ENCODE measurements at places on chromosomes 4 and X.

- no peak for DNase-seq
These were observed 171.3 kb downstream of the BTC start for GRCh38 chr4:74623041-74623440.

GRCh38 chrX:39170464-39170863 is 369.2 kb downstream of the MID1IP1 start:
- DNase-seq, result no peak

DNA sequence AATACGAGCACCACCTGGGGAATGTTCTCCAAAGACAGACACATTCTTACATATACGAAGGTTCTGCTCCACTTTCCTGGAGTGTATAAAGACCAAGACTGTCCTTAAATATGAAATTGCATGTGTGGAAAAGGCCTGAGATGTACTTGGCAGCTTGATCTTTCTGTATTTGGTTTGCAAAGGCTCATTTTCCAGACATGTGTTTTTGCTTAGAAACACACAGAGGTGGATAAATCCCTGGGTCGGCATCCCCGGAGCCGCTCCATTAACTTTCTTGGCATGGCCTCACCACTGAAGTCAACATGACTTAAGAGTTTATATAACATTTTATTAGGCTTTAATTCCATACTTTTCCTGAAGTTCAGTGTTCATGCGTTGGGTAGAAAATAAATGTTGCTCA is 239.4 kb downstream of the LDB2 start:
- DNase-seq, result no peak

GRCh38 chrX:150581093-150581775 is 12.8 kb downstream of the MTM1 start:
- no peak for DNase-seq

- DNase-seq, result no peak
These were observed 237.4 kb downstream of the DCLK2 start for GRCh38 chr4:150315691-150316090.

DNA sequence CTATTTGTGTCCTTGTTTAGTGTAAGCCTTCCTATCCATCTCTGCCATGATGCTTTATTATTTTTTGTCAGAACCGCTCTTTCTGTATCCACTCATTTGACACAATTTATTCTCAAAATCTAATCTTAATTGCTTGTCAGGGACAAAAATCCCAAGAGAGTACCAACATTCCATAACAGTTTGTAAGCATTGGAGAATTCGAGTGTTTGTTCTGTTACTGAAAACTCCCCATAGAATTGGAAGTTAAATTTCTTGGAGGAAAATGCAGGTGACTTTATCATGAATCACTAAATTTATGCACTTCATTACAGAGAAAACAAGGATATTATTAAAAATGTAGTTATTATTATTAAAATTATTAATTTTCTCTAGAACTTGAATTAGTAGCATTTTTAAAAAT is 1986.1 kb downstream of the ARAP2 start:
- DNase-seq, result no peak

GRCh38 chrX:56268888-56269287 is 36.7 kb downstream of the KLF8 start:
- DNase-seq, result no peak

DNA sequence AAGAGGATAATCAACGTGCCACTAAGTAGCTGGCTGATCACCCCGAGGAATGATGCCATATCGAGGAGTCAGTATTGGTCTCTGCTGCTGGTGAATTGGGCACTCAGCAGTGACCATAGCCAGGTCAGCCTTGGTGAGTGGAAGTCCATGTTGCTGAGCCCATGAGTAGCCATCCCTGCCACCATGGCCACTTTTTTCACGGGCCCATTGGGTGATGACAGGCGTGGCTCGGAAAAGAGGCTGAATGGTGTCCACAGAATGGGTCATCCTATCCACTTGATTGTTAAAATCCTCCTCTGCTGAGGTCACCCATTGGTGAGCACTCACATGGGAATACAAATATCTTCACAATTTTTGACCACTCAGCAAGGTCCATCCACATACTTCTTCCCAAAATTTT is 114.4 kb downstream of the UBE2NL start:
- DNase-seq, result no peak

- DNase-seq, result no peak
These were observed 77.1 kb downstream of the EVC start for GRCh38 chr4:5788144-5788543.

GRCh38 chr4:141301216-141301615 is 80.5 kb downstream of the ZNF330 start:
- no peak for DNase-seq

GRCh38 chr4:141090473-141090872 is 42.8 kb downstream of the RNF150 start:
- no peak for DNase-seq

DNA sequence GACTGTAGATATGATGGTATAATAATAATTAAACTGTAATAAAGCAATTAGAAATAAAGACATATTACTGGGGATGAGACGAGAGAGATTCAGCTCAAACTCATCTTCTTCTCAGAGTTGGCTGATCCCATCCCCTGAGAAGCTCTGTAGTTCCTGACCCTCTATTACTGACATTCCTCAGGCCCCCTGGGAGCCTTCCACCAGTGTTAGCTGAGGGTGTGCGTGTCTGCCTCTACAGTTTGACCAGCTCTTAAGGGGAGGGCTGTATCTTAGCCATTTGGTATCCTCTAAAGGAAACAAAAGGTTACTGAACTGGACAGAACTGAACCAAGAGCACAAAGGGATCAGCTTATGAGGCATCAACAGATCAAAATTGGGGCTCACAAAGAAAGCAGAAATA is 11.2 kb downstream of the FHDC1 start:
- no peak for DNase-seq

DNA sequence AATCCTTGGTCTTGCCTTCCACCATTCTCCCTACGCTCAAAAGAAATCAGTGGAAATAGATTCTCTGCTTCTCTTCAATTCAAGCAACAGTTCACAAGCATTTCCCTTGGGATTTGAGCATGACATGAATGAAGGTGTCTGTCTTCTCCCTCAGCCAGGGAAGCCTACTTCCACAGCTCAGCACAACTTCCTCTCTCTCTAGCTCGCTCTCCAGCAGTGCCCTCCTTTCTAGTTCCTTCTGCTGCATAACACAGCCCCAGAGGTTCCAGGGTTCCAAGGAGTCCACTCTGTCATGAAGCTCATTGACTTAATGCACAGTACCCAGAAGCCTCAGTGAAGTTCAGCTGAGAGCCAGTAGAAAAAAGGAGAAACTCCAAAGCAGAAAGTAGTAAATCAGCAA is 81.3 kb downstream of the PLS3 start:
- no peak for DNase-seq

GRCh38 chrX:72107841-72108595 is 23.7 kb downstream of the RTL5 start:
- DNase-seq, result no peak

GRCh38 chr4:147596981-147597380 is 20.2 kb upstream of the TMEM184C start:
- no peak for DNase-seq

- no peak for DNase-seq
These were observed 80.7 kb upstream of the PLAC8 start for GRCh38 chr4:83195269-83195668.

DNA sequence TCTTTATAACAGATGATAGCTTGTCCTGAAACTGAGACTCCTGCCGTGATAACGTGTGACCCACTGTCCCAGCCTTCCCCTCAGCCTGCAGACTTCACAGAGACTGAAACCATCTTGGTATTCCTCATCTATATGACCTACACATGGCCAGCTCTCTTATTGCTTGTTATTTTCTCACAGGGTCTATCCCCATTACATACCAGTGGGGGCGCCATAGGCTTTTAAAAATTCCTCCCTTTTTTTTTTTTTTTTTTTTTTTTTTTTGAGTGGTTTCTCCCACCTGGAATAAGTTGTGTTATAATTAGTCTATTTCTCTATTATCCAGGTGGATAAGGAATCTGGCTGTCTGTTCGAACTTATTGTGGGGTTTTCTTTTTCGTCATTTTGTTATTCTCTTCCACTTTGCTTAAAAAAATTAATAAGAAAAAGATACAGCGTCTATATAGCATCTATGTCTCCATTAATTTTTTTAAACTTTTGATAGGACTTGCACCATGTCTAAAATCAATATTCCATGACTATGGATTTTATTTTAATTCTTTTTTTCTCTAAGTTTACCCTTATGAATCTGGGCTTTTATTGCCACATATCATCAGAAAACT is 47.2 kb downstream of the GYG2 start:
- no peak for DNase-seq
